Stimulated activated naive CD4-positive, alpha-beta T cell (primary cell): ENCODE measurements at places on chromosomes 7 and 10.

GRCh38 chr10:1190791-1191490 lies 134.8 kb downstream of the WDR37 start:
- DNase-seq: no peak

- DNase-seq: no peak
These were observed 131.3 kb downstream of the DPP6 start for GRCh38 chr7:154183482-154183881.

DNA sequence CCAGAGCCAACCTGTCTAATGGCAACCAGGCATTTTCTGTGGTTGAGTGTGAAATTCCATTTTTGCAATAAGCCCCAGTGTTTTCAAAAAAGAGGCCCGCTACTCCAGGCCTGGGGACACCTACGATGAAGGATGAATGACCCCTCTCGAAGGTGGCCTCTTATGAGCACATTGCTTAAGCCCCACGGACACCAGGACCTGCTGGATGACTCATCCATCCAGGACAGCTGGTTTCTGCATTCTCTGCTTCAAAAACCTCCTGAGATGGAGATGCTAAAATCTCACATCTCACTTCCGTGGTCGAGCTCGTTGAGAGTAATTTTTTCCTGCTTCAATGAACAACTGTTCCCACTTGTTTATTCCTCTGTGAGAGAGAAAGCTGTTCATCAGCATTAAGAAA lies 150.2 kb upstream of the FZD8 start:
- no peak for DNase-seq

- no peak for DNase-seq
These were observed 151.2 kb downstream of the PLXNA4 start for GRCh38 chr7:132424821-132425724.

- no peak for DNase-seq
These were observed 192.6 kb upstream of the FRMD4A start for GRCh38 chr10:14523286-14523685.
